Urinary bladder (tissue), 4 donors: ENCODE measurements at places on chromosomes 3 and 15. TPM values are rescaled to one million over a fixed set of nuclear protein-coding genes. Genes with fewer than 3 reads are reported as not detected.

- DNase-seq: no peak
These were observed 836.8 kb upstream of the NECTIN3 start for GRCh38 chr3:110234831-110235230.

The PLS1 gene
- total RNA-seq: 29.8 TPM

DNA sequence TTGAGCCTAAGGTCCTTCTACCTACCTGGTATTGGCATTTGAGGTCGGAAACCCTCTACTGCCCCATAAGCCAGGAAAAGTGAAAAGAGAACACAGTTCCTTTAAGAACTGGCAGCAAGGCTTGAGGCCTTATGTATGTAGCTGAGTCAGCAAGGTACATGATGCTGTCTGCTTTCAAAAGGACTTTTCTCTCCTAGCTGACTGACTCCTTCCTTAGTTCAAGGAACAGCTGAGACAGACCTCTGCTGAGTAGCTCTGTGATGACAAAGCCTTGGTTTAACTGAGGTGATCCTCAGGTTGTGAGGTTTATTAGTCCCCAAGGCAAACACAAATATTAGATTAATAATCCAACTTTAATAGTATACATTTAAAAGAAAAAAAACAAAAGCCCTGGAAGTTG is 45.8 kb downstream of the ADPGK start:
- no peak for DNase-seq

DNA sequence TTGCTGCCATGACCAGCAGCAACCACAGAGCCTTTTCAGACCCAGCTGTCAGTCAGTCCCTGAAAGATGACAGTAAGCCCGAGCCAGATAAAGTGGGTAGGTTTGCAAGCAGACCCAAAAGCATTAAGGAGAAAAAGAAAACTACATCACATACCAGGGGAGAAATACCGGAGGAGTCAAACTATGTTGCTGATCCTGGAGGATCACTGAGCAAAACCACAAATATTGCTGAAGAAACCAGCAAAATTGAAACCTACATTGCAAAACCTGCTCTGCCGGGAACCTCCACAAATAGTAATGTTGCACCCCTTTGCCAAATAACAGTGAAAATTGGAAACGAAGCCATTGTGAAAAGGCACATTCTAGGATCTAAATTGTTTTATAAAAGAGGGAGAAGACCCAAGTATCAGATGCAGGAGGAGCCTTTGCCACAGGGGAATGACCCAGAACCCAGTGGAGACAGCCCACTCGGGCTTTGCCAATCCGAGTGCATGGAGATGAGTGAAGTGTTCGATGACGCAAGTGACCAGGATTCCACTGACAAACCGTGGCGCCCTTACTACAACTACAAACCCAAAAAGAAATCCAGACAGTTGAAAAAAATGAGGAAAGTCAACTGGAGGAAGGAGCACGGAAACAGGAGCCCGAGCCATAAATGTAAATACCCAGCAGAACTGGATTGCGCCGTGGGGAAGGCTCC is 42.1 kb upstream of the RASA2 start:
- no peak for DNase-seq

The LRTM1 gene
- 13.4 TPM for total RNA-seq
